Activated CD4-positive, alpha-beta memory T cell treated with anti-CD3 and anti-CD28 coated beads for 36 hours (primary cell): ENCODE measurements at places on chromosomes 13 and 19. TPM values are rescaled to one million over a fixed set of nuclear protein-coding genes. Genes with fewer than 3 reads are reported as not detected.

- peak within 1 kb of the TSS; percentile 99 for H3K27ac ChIP-seq
- peak within 1 kb of the TSS; percentile 94 for H3K4me3 ChIP-seq
- H3K36me3 ChIP-seq = peaks cover 30% of the 10 kb centered on the region
- H3K27me3 ChIP-seq = no peaks in the 10 kb centered on the region
These were observed at the start of gene JUNB for GRCh38 chr19:12791345-12792050. Gene JUNB (plus strand): TSS chr19:12791486. CDS start chr19:12791772, 286 bp downstream.

- H3K36me3 ChIP-seq = peaks cover 8% of the 10 kb centered on the region
- H3K4me1 ChIP-seq = peaks cover 22% of the 10 kb centered on the region
- no peak overlapping the region for H3K27ac ChIP-seq
These were observed 7.7 kb upstream of the LRFN3 start for GRCh38 chr19:35928507-35928906.

- H3K27me3 ChIP-seq = peaks cover 21% of the 10 kb centered on the region
- no peaks in the 10 kb centered on the region for H3K36me3 ChIP-seq
- no peak overlapping the region for H3K4me3 ChIP-seq
- H3K4me1 ChIP-seq = peaks cover 12% of the 10 kb centered on the region
These were observed 76.2 kb downstream of the GGACT start for GRCh38 chr13:100512422-100512821.

Gene ZNF226
- 10.7 TPM for total RNA-seq

DNA sequence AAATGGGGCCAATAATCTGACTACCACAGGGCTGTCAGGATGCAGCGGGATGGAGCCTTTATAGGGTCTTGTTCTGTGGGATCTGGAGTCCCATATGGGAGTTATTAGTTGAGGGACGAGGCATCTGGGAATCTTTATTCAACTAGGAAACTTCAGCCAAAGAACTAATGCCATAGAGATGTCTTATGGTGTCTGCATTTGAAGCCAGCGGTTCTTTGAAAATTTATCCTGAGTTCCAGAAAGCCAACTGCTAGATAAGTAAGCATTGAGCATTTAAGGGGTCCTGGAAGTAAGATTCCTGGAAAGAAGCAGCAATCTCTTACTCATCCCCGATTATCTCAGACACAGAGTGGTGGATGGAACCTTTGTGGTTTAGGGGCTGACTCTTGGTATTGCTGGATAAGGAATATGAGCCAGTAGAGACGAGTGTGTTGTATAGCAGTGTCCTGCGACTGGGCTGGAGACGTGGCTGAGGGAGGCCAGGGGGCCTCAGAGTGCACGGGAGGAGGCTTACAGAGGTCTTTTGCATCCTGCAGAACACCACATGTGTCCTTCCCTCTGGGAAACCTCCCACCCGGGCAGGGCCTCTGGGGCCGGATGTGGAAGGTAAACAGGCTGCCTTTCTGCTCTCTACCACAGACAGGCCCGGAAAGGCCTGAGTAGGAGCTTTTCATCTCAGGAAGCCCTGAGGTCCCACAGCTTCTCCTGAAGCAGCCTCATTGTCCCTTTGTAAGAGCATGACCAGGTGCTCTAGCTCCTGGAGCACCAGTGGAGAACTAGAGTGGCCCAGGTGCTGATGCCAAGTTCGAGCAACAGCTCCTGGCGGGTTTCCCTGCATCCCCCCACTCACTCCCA lies 28.8 kb downstream of the ACTN4 start:
- peaks cover 3% of the 10 kb centered on the region for H3K36me3 ChIP-seq
- peaks cover 72% of the 10 kb centered on the region for H3K4me1 ChIP-seq
- no peaks in the 10 kb centered on the region for H3K27me3 ChIP-seq
- peak; percentile 21 for DNase-seq
- no peak overlapping the region for H3K27ac ChIP-seq

Gene CLDND2
- total RNA-seq = 2.8 TPM

Gene PTPRH
- not detected for total RNA-seq

DNA sequence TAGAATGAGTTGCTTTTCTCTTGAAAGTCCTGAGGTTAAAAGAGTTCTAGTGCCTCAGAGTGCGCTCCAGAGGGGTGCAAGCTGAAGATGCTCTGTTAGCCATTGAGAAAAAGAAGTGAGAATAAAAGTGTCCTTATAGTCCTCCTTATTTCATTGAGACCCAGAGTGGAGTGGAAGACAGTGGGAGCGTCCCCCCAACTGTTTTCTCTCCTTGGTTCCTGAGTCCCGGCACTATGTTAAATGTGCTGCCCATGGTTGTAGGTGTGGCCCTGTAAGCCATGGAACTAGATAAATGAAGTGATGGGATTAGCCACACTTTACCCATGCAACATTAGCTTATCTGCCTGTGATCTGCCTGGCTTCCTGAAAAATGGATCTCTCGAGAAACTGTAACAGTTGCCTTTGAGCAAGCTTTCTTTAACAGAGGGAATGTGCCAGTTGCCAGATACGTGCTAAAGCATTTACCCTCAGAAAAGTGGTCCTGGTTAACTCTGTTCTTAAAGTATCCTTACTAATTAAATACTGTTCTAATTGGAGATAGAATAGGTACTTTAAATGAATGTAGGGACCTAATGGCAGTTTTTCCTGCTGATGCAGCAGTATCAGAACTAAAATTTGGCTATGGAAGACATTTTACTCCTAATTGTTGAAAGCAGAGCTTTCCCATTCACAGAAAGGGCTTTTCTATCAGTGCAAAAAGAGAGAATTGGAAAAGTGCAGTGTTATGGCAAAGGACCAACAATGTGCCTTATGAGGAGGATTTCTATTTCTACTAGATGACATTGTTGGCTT lies 21.4 kb upstream of the PSG9 start:
- peak; percentile 16 for DNase-seq
- peaks cover 5% of the 10 kb centered on the region for H3K27me3 ChIP-seq
- H3K27ac ChIP-seq = no peak overlapping the region
- peaks cover 9% of the 10 kb centered on the region for H3K36me3 ChIP-seq

Gene SERP2
- not detected for total RNA-seq

DNA sequence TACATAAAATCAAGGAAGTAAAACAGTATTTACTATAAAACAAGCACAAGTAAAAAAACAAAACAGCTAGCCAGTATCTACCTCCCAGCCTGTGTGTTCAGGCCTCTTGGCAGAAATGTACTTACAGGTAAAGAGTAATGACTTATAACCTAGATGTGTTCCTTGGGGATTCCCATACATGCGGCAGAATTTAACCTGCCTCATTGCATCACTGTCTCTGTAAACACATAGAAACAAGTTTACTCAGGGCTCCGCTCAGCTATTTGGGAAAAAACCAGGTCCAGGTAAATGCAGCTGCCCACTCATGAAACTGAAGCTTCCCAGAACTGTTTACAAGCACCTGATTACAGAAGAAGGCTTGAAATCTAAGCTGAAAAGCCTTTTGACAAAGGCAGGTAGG lies 50.7 kb upstream of the SERP2 start:
- no peak for DNase-seq
- no peaks in the 10 kb centered on the region for H3K4me1 ChIP-seq
- no peak overlapping the region for H3K27ac ChIP-seq
- H3K27me3 ChIP-seq = peaks cover 15% of the 10 kb centered on the region

Gene FPR1
- total RNA-seq = not detected

GRCh38 chr13:111382411-111382810 lies 62.0 kb downstream of the TEX29 start:
- no peak overlapping the region for H3K4me3 ChIP-seq
- H3K27me3 ChIP-seq = peaks cover 8% of the 10 kb centered on the region
- H3K27ac ChIP-seq = no peak overlapping the region
- no peak for DNase-seq
- H3K36me3 ChIP-seq = no peaks in the 10 kb centered on the region

Gene RDH8
- not detected for total RNA-seq

GRCh38 chr13:75285310-75285709 lies 196.7 kb downstream of the TBC1D4 start:
- peaks cover 46% of the 10 kb centered on the region for H3K36me3 ChIP-seq
- H3K4me1 ChIP-seq = no peaks in the 10 kb centered on the region
- no peaks in the 10 kb centered on the region for H3K27me3 ChIP-seq
- H3K4me3 ChIP-seq = no peak overlapping the region
- DNase-seq = no peak

GRCh38 chr19:39224910-39225309 lies 19.9 kb downstream of the IFNL3 start:
- no peaks in the 10 kb centered on the region for H3K36me3 ChIP-seq
- H3K4me1 ChIP-seq = no peaks in the 10 kb centered on the region
- H3K4me3 ChIP-seq = no peak overlapping the region

DNA sequence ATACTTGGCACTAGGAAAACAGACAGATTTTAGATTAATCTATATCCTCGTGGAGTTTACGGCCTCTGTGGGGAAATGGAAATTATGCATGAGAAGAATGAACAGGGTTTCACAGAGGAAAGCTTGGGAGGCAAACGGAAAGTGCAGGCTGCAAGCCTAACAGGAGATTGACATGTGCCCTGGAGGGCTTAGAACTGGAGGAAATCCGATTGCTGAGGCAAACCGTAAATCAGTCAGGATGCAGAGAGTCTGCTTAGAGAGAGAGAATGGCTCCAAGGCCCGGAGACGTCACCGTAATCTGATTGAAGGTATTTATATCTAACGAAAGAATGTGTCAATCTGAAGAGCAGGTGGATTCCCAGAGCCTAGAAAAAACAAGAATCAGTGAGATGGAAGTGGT lies 143.2 kb downstream of the KATNAL1 start:
- no peak overlapping the region for H3K27ac ChIP-seq
- H3K4me3 ChIP-seq = no peak overlapping the region
- H3K27me3 ChIP-seq = no peaks in the 10 kb centered on the region
- DNase-seq = no peak
- no peaks in the 10 kb centered on the region for H3K36me3 ChIP-seq

DNA sequence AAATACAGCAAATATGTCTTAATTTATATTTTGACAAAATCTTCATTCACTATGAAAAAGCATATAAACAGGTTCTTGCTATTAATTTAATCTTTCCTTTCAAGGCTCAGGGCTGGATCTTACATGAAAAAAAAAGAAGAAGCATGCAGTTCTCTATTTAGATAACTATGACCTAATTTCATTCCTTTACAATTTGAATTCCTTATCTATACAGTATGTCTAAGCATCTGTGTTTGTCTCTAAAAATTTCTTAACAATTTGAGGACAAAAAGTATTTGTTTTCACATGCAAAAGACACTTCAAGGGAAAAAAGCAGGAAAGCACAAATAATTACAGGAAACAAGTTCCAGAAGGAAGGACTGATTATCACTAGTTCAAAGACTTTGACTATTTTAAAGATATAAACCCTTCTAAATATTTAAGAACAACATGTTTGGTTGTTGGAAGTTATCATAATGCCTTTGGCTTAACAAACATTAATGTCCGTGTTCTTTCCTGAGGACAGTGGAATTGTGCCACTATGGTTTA lies 157.5 kb downstream of the TBC1D4 start:
- H3K36me3 ChIP-seq = peaks cover 4% of the 10 kb centered on the region
- peak overlapping the region; percentile 95 for H3K27ac ChIP-seq
- no peaks in the 10 kb centered on the region for H3K27me3 ChIP-seq
- no peak for DNase-seq
- peaks cover 42% of the 10 kb centered on the region for H3K4me1 ChIP-seq

DNA sequence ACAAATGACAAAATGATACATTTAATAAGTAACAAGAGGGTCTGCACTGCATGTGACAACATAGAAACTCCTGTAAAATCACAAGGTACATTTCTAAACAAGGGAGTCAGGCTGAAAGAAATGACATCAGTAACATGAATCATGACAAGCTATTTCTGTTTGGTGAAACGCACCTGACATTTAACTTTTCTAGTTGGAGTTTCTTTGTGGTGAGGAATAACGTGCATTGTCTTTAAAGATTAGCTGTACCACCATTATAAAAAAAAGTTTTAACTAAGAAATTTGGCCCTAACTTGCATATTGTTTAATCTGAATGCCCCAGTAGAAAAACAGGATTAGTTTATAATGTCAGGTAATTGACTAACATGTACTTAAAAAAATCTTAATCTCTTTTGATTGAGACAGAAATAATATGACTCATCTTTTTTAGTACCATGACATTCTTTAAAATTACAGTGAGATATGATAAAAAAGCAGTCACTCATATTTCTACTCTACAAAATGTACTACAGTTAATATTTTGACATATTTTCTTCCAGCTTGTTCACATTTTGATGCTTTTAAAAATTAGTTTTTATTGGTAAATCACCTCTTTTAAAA lies 418.2 kb downstream of the KLF12 start:
- no peak for DNase-seq
- H3K27me3 ChIP-seq = no peaks in the 10 kb centered on the region
- peaks cover 57% of the 10 kb centered on the region for H3K4me1 ChIP-seq
- H3K36me3 ChIP-seq = peaks cover 30% of the 10 kb centered on the region
- peak overlapping the region; percentile 33 for H3K4me3 ChIP-seq

DNA sequence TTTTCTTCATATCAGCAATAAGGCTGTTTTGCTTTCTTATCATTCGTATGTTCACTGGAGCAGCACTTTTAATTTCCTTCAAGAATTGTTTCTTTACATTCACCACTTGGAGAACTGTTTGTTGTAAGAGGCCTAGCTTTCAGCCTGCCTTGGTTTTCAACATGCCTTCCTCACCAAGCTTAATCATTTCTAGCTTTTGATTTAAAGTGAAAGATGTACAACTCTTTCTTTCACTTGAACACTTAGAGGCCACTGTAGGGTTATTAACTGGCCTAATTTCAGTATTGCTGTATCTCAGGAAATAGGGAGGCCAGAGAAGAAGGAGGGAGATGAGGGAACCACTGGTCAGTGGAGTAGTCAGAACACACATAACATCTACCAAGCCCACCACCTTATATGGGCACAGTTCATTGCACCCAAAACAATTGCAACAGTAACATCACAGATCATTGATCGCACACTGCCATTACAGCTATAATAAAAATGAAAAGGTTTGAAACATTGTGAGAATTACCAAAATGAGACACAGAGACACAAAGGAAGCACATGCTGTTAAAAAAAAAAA lies 181.4 kb upstream of the TUBA3C start:
- no peak overlapping the region for H3K27ac ChIP-seq
- no peaks in the 10 kb centered on the region for H3K36me3 ChIP-seq
- H3K27me3 ChIP-seq = no peaks in the 10 kb centered on the region
- no peak for DNase-seq

GRCh38 chr19:13764821-13765394 lies 586 bp downstream of the MRI1 start:
- H3K4me1 ChIP-seq = peaks cover 11% of the 10 kb centered on the region
- peaks cover 13% of the 10 kb centered on the region for H3K36me3 ChIP-seq
- DNase-seq = peak; percentile 53
- no peaks in the 10 kb centered on the region for H3K27me3 ChIP-seq

- DNase-seq = no peak
- H3K4me3 ChIP-seq = no peak overlapping the region
- H3K36me3 ChIP-seq = peaks cover 10% of the 10 kb centered on the region
- H3K4me1 ChIP-seq = peaks cover 98% of the 10 kb centered on the region
- no peaks in the 10 kb centered on the region for H3K27me3 ChIP-seq
- peak overlapping the region; percentile 83 for H3K27ac ChIP-seq
These were observed 91.3 kb downstream of the STK24 start for GRCh38 chr13:98485561-98485960.

Gene TM9SF2
- total RNA-seq = 67.2 TPM

GRCh38 chr19:18308948-18309325 lies 13.9 kb downstream of the LSM4 start:
- H3K27me3 ChIP-seq = no peaks in the 10 kb centered on the region
- peaks cover 46% of the 10 kb centered on the region for H3K36me3 ChIP-seq
- peak overlapping the region; percentile 51 for H3K27ac ChIP-seq
- no peak for DNase-seq

Gene GTF3A
- total RNA-seq = 218 TPM
